NCI-H446 treated with DMSO at 0.1 percent for 48 hours (cell line): ENCODE measurements at places on chromosomes 1 and 21.

- DNase-seq = no peak
These were observed 3.5 kb upstream of the RNF220 start for GRCh38 chr1:44401256-44402228.

- DNase-seq = no peak
These were observed 2.4 kb upstream of the FAM78B start for GRCh38 chr1:166169182-166169581.

DNA sequence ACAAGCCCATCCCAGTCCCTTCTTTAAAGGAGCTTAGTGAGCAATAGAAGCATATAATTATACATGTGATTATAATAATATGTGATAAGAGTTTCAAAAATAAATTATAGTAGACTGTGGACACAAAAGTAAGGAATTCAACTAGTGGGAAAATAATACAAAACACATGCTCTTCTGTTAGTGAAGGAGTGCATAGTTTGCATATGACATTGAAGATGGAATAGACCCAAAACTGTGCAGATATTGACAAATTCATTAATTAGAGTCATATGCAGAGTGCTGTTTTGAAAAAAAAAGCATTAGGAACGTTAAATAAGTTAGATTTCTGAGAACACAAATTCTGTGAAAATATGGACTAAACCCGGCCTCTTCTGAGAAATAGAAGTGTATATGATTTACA is 278.8 kb downstream of the ASTN1 start:
- no peak for DNase-seq

DNA sequence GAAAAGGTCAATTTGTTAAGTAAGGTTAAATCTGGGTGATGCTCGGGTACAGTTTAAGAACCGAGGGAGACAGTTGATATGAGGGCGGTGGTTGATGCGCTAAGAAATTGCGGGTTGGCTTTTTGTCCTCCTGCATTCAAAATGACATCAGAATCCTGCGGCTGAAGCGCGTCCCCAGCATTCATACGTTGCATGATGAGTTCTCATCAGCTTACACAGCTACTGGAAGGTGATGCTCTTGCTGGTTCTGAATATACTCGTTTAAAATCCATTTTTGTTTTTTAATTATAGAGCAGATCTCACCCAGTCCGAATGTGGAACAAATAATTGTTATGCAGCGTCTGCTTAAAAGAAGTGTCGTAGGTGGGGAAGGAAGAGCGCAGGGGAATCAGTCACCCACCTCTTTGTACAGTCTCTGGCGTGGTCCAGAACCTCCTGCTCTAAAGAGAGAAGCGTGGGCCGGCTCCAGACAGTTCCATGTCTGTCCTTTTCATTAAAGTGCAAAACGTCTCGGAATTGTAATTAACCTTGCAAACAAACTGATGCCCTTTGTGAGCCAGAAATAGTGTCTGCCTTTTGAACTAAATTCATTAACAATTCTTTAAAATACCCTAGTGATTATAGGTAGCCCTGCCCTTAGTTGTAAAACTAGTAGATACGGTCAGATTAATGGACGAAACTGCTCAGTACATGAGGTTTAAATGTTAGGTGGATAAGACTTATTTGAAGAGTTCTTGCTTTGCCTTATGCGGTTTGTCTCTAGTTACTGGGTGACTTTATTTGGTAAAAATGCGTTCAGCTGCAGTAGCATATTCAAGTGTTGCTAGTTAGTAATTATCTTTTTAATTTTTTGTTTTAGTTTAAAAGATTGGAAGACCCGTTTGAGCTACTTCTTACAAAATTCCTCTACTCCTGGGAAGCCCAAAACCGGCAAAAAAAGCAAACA is 741 bp downstream of the RGS2 start:
- DNase-seq = peak; percentile 44

GRCh38 chr1:88537787-88538186 is 146.3 kb upstream of the PKN2 start:
- no peak for DNase-seq

DNA sequence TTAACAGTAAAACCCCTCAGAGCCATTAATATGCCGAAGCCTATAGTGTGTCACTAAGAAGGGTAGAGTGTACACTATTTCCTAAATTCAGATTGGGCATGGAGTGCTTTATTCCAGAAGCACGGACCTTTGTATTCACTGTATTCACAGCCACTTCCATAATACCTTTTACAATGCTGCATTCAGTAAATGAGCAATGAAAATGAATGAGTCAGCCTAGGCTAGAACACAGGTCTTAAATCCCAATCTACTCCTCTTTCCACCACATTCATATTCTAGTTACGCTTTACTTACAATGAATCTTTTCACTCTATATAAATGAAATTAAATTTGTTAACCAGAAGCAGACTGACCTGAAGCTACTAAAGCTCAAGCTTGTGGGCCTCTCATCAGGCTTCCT is 13.0 kb upstream of the GORAB start:
- DNase-seq = no peak

DNA sequence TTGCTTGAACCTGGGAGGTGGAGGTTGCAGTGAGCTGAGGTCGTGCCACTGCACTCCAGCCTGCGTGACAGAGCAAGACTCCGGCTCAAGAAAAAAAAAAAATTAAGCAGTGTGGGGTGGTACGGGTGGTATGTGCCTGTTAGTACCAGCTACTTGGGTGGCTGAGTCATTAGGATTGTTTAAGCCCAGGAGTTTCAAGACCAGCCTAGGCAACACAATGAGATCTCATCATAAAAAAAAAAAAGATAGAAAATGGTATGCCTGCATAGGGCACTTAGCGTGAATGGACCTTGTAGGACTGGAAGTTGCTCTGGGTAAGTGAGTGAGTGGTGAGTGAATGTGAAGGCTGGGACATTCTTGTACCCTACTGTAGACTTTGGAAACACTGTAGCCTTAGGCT is 37.0 kb downstream of the TBCE start:
- DNase-seq = no peak

DNA sequence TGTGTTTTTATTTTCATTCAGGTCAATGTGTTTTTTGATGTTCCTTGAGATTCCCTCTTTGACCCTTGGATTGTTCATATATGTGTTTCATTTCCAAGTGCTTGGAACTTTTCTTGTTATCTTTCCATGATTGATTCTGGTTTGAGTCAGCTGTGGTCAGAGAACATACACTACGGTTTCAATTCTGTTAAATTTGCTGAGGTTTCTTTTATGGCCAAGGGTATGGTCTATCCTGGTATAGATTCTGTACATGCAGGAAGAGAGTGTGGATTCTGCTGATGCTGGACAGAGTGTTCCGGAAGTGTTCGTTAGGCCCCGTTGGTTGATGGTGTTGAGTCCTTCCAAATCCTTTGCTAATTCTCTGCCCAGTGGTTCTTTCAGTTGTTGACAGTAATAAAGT is 98.5 kb upstream of the COL6A1 start:
- no peak for DNase-seq

DNA sequence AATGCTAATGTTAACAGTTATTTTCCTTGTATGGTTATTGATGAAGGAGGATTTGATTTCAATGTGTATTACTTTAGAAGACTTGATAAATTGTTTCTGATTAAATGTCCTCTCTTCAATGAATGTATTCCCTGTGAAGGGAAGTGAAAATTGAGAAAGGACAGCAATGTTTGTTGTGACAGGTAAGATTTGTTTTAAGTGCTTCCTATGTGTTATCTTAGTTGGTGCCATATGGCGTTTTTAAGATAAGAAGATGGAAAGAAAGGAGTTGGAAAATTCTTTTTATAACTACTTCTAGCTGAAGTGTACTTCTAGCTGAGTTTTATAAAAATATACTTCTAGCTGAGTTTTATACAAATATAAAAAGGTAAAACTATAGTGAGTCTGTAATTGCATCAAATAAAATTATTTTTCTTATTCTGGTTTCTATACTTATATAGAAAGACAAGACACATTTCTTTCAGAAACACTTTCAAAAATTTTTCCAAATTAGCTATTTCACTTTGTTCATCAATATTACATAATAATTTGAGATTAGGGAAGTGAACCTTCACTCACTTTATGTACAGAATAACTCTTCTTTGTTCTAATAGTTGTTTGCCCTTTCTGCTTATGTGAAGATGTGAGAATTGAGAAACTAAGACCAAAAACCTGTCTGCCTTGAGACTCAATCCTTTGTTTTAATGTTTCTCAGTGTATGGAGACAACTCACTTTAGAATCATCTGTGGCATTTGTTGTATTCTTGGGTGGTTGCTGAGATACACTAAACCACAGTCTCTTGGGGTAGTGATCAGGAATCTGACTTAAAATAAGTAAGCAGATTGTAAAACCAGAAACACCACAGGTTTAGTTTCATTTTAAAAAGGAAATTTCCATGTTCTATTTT is 382.9 kb upstream of the B3GALT2 start:
- no peak for DNase-seq

GRCh38 chr21:42599962-42600361 is 53.5 kb upstream of the PDE9A start:
- DNase-seq = no peak

DNA sequence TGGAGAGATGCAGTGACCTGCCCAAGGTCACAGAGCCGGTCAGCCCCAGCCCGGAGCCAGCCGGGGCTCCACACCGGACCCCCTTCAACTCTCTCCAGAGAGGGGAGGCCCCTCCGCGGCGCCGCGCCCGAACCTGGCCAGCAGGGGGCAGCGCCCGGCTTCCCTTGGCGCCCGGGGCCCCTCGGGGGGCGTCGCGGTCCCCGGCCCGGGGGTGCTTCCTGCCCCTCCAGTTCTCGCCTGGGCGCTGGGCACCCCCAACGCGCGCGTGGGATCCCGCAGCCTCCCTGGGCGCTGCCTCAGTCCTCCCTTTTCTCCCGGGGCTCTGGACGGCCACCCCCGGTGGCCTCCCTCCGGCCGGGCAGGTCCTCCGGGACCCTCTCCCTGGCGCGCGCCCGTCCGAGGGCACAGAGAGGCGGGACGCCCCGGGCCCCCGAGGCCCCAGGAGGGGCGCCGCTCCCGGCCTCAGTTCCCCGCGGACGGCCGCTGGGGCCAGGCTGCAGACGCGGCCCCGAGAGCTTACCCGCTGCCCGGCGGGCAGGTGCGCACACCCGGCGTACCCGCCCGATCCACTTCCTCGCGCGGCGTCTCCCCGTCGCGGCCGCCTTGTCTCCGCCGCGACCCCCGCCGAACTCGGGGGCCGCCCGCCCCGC is 406 bp downstream of the HTR1D start:
- no peak for DNase-seq

DNA sequence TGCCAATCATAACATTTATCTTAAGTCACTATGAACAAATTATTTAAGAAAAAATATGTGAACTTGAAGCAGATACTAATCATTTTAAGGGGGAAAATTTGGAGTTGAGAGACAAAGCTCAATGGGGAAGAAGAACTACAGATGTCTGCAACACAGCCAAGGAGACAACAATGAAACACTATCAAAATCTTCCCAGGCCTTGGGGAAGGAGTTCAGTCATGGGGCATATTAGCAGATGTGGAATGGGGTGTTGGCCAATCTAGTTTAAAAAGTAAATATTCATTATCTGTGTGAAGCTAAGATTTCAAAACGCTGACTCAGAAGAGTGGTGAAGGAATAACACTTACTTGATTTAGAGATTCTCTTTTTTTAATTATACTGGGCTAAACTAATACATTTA is 671.6 kb upstream of the ZP4 start:
- DNase-seq = no peak

DNA sequence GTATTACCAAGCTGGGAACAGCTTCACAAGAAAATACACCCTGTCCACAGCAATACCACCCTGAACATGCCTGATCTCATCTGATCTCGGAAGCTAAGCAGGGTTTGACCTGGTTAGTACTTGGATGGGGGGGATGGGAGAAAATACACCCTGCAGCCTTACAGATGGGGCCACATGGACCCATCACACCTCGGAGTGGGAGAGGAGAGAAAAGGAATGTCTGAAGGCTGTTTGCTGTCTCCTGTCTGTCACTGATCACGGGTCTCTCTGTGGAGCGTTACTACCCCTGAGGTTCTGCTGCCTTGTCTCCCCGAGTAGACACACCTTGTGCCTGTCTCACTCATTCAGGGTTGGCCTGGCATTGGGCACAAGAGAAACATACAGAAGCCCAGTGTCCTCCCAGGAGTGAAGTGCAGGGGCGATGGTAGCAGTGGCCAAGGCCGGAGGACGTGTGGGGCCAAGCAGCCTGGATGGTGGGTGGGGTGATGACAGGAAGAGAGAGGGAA is 48.0 kb downstream of the TEX35 start:
- DNase-seq = no peak

GRCh38 chr1:18336801-18337200 is 143.9 kb upstream of the KLHDC7A start:
- no peak for DNase-seq

- DNase-seq = no peak
These were observed 403.0 kb downstream of the SRGAP2C start for GRCh38 chr1:121587777-121588176.

DNA sequence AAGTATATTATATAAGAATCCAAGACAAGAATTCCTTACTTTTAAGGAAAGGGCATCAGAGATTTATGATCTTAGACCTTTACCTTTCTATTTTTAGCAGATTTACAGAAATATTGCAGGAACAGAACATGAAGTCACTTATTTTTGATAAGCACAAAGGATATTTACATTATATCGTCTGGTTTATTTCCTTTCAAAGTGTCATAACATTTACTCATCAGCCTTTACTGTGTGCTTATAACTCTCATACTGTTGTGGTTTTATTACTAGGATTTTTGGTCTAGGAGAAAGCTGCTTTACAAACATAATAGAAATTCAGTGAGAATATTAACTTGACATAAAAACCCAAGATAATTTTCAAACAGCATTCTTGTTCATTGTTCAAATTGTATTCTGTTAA is 47.6 kb downstream of the APP start:
- DNase-seq = no peak

DNA sequence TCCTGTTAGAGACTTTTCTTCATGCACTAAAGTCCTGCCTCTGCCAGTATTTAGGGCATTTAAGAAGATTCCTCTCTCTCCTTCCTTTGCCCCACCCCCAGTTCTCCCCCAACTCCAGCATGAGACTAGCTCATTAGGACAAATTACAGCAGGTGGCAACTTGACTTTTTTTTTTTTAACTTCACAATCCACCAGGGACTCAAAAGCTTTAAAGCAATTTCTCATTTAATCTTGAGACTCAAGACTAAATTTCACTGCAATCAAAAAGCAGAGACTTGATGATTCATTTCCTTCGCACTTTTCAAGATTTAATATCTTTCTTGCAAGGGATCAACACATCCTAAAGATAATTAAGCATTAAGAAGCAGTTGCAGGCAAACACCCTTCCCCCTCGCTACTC is 74.9 kb downstream of the WLS start:
- DNase-seq = no peak

DNA sequence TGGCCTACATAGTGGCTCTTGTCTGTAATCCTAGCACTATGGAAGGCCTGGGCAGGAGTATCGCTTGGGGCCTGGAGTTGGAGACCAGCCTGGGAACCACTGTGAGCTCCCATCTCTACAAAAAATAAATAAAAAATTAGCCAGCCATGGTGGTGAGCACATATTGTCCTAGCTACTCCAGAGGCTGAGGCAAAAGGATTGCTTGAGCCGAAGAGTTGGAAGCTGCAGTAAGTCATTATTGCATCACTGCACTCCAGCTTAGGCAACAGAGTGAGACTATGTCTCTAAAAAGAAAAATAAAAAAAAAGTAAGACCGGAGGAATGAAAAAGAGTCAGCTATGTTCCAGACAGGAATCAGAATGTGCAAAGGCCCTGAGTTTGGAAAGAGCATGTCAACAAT is 115.3 kb downstream of the CYYR1 start:
- no peak for DNase-seq

- DNase-seq = peak; percentile 18
These were observed 9.0 kb upstream of the FAM131C start for GRCh38 chr1:16082283-16083038.

- DNase-seq = no peak
These were observed 2.8 kb downstream of the MASP2 start for GRCh38 chr1:11044086-11044848.
